ENCODE measurements at places on chromosomes 7 and 10. TPM values are rescaled to one million over a fixed set of nuclear protein-coding genes. Genes with fewer than 3 reads are reported as not detected.

Gene H2BK1
- total RNA-seq: not detected

Gene VAX1
- not detected for total RNA-seq

Gene KCTD7
- total RNA-seq: 17.5 TPM

Gene TAS2R41
- total RNA-seq: not detected

Gene AZGP1
- total RNA-seq: 0.09 TPM

Gene PDK4
- total RNA-seq: 16.2 TPM

Gene STYXL1
- total RNA-seq: 56.9 TPM

Gene MUC12
- total RNA-seq: 0.92 TPM

Gene CYP26C1
- under 0.01 TPM for total RNA-seq

Gene SERPINE1
- 240 TPM for total RNA-seq

Gene LRRC61
- total RNA-seq: 0.85 TPM

Gene EPDR1
- total RNA-seq: 112 TPM

Gene C10orf62
- 0.14 TPM for total RNA-seq

Gene DNAH11
- total RNA-seq: 0.46 TPM

Gene WDFY4
- total RNA-seq: not detected

All from smooth muscle cell of bladder (primary cell).